ENCODE measurements at places on chromosomes 4 and X.

DNA sequence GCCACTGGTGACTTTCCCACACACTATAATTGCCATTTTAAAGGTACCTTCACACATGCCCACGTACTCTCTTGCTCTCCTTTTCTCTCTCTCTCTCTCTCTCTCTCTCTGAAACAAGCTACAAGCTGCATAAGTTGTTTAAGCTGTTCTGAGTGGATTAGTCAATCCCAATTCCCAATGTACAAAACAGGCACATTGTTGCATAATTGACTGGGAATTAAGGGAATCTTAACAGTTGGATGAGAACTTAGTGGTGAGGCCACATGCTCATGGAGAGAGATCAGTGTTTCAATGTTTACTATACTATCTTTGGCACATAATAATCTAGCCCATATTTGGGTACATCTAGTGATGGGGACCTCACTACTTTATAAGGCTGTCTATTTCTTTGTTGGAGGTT, 123.3 kb downstream of the ARHGEF9 start:
- no peak for DNase-seq

DNA sequence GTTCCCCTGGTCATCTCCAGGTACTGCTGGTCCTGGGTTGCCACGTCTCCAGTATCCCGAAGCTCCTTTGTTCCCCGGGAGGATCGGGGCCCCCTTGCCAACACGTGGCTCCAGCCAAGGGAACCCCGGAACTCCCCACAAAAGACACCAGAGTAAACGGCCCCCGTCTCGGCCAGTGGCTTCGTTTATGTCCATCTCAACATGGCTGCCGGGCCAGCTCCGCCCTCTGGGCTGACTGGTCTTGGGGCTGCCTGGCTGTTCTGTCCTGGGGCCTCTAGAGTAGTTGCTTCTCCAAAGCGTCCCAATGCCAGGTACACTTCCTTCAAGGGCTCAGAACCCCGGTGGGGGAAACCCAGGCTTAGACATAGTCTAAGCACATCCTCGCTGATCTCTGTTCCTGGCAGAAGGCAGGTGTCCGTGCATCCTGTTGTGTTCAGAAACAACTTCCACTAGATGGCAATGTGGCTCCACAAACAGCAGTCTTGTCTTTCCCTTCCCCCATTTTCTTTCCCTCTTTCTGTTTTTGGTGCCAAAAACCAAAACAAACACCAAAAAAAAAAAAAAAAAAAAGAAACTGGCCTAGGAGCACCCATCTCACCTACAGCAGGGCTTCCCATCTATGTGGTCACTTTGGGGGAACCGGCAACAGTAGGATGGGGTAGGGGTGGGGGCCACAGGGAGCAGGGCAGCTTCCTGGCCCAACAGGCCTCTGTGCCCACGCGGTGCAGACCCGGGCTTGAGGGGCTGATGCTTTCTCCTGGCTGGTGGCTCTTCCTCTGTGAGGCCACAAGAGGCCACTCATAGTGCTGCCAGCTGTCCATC, 35.3 kb downstream of the NBDY start:
- peak; percentile 78 for DNase-seq

DNA sequence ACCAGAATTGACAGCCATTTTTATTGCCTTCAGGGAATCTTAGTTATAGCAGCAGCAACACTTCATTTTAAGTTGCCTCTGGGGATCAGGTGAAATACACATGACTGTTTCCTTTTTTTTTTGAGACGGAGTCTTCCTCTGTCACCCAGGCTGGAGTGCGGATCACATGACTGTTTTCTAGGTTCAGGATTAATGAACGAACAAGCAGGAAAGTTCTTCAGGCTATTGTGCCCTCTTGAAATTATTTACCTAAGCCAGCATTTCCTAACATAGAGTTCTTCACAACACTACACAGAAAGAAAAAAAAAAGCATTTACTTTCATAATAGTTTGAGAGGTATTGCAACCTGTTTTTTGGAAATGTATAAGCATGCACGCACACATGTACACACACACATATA, 2032.8 kb downstream of the PCDH7 start:
- DNase-seq, result no peak

- no peak for DNase-seq
These were observed 55.5 kb downstream of the PJA1 start for GRCh38 chrX:69109706-69110105.

GRCh38 chr4:54440394-54441136, 211.5 kb downstream of the PDGFRA start:
- DNase-seq, result peak; percentile 23

- DNase-seq, result no peak
These were observed 471.1 kb downstream of the GBA3 start for GRCh38 chr4:23163647-23164436.

- DNase-seq, result no peak
These were observed 289.2 kb downstream of the FBXW7 start for GRCh38 chr4:152246659-152247058.

- no peak for DNase-seq
These were observed 60.8 kb downstream of the DDX60 start for GRCh38 chr4:168257768-168258167.

DNA sequence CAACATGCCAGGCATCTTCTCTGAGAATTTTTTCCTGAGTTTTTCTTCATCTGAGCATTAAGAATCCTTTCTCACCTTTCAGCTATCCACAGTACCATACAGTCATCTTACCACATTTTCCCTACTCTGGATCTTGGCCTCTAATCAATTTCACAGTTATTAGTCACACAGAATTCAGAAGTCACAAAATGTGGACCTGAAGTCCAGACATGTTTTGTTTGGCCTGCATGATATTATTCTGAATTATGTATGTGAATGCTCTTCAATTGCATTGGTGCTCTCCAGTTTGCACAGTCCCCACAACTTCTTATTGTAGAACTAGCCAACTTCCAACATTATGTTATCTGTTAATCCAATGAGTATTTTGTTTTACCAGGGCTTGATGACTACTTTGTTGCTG, 102.3 kb upstream of the GRIA3 start:
- no peak for DNase-seq

GRCh38 chr4:179145746-179146525, 1703.7 kb upstream of the AGA start:
- DNase-seq, result no peak

GRCh38 chrX:79371640-79372039, 4.5 kb upstream of the ITM2A start:
- no peak for DNase-seq

DNA sequence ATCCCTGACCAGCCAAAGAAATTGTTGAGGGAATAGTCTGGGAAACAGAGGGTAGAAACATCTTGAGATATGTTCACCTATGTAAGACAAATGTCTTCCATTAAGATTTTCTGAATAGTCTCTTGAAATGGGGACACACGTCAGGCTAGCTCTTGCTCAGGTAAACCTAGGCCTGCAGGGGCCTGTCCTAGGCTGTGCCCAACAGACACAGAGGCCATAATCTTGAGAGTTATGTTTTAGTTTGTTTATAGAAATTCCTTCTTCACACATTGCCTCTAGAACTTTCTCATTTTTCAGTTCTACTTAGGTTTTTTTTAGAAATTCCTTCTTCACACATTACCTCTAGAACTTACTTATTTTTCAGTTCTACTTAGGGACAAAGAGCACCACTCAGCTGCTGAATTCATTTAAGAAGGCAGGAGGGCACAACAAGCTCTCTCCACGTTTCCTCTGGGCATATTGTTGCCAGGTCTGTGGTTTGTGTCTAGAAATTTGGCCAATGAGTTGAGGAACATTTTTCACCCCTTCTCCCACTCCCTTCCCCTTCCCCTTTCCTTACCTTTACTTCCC, 94.9 kb downstream of the ARHGAP24 start:
- DNase-seq, result no peak

- no peak for DNase-seq
These were observed 16.8 kb downstream of the CLNK start for GRCh38 chr4:10667701-10668326.

DNA sequence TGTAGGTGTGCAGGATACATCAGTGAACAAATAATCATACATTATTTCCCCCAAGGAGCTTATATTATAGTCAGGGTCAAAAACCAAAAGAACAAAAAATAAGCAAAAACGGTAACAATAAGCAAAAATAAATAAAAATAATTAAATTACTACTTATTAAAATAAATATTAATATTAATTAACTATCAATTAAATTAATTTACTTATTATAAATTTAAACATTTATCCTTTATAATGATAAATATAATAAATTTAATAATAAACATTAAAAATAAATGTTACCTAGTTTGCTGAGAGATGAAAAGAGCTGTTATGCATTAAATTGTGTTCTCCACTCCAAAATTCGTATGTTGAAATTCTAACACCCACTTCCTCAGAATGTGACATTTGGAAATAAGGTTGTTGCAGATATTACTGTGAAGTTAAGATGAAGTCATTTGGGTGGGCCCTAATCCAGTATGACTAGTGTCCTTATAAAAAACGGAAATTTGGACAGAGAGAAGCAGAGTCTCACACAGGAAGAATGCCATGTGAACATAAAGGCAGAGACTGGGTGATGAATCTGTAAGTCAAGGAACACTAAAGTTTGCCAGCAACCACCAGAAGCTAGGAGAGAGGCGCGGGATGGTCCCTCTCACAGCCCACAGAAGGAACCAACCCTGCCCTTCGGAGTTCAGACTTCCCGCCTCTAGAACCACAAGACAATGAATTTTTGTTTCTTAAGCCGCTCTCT, 67.2 kb upstream of the IBSP start:
- DNase-seq, result no peak

GRCh38 chrX:40105835-40106675, 8.3 kb upstream of the BCOR start:
- peak; percentile 66 for DNase-seq

GRCh38 chr4:52780206-52780605, 29.0 kb upstream of the ERVMER34-1 start:
- peak; percentile 55 for DNase-seq

GRCh38 chr4:1690698-1691097, 6.6 kb upstream of the FAM53A start:
- no peak for DNase-seq

DNA sequence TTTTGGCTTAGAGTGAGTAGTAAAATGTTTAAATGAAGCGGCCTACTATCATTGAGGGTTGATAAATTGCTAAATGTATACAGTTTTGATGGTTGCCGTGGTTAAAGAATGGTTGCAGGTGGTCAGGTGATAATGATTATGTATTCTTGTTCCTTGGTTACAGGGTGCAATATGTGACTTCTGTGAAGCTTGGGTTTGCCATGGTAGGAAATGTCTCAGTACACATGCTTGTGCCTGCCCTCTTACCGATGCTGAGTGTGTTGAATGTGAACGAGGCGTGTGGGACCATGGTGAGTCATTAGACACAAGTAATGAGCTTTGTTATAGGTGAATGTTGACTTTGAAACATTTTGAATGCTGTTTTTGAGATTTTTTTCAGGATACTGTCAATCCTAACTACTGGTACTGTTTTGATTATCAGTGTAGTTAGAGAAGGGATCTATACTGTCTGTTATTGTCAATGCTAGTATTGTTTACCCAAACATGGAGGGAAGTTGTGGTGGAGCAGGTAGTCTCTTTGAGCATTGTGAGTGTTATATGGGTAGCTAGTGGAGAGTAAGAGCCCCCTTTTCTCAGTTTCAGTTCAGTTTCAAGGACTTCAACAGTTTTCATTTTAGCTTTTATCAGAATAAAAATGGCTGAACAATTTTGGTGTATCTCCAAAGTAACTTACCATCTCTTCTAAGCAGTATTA, 8.9 kb downstream of the ZNF330 start:
- DNase-seq, result no peak

- DNase-seq, result no peak
These were observed 83.4 kb downstream of the SHISA3 start for GRCh38 chr4:42480717-42481116.

DNA sequence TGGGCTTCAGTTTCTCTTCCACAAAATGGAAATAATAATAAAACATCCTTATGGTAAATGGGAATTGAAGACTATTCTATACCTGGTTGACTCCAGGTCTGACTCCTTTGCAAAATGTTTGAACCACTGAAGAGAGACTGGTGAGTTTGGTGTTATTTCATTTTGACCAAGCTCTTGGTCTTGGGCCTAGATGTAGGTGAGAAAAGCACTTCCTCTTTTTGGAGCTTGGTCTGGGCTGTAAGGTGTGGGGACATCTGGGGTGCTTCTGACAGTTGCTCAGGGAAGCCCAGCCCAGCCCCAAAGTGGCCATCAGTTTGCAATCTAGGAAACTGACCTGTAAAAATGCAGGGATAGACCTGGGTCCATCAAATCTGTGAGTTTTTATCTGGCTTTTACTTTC, 26.8 kb upstream of the SOD3 start:
- no peak for DNase-seq

GRCh38 chr4:102250341-102250740, 94.9 kb downstream of the SLC39A8 start:
- DNase-seq, result no peak

- DNase-seq, result no peak
These were observed 62.5 kb upstream of the TMEM164 start for GRCh38 chrX:109940411-109940810.

- no peak for DNase-seq
These were observed 76.8 kb upstream of the RBMXL3 start for GRCh38 chrX:115112411-115112810.

- no peak for DNase-seq
These were observed 82.8 kb downstream of the CCKAR start for GRCh38 chr4:26407476-26407875.

DNA sequence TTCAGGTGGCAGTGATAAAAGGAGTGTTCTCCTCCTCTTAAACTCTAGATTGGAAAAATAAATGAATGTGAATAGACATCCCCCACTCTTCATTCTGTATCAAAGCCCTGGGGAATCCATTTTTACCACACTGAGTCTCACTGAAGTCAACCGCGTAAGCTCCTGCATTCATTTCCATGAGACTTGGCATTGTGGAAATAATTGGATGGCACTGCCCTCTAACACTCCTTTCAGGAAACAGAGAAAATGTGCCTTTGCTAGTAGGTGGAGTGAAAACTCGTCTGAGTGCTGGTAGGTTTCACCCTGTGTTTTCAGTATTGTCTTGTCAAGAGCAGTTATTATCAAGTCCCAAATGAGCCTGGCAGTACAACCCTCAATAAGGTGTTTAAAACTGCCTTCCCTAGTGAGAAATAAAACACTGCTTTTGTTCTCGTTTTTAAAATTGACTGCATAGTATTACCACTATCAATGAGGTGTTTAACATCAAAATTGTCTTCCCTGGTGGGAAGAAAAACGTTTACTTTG, 9.7 kb upstream of the CDKN2AIP start:
- no peak for DNase-seq

- no peak for DNase-seq
These were observed 1526.2 kb downstream of the RPA4 start for GRCh38 chrX:98409867-98410266.

DNA sequence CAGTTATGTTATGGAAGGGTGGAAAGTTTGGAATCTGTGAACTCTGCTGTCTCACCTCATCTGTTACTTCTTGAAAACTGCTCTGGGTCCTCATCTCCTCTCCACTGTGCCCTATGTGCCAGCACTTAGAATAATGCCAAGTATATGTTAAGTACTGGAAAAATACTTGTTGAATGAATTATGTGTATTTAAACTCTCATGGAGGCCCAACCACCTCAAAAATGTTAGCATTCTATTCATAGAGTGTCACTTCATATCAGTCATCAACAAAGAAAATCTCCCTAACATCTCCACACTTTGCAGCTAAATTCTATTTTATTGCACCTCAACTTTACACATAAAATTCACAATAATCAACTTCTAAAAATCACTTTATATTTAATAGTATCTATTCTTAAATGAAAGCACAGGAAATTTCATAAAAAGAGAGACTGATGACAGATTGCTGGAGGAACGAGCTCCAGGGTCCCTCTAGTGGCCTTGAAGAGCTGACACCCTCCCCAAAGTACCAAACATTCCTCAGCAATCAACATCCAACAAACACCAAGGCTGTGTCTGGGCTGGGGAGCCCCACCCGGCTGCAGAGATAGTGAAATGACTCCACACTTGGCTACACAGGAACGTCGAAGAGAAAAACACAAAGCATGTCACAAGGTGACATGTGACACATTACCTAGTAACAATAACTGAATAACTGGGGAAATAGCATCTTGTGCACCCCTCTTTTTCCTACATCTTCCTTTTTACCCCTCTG, 45.8 kb downstream of the SLC39A8 start:
- DNase-seq, result peak; percentile 59

Measured in AG08396 (cell line).